ENCODE measurements at places on chromosomes 1 and 21.

GRCh38 chr21:38487901-38488639 lies 10.2 kb downstream of the ERG start:
- no peak for DNase-seq

DNA sequence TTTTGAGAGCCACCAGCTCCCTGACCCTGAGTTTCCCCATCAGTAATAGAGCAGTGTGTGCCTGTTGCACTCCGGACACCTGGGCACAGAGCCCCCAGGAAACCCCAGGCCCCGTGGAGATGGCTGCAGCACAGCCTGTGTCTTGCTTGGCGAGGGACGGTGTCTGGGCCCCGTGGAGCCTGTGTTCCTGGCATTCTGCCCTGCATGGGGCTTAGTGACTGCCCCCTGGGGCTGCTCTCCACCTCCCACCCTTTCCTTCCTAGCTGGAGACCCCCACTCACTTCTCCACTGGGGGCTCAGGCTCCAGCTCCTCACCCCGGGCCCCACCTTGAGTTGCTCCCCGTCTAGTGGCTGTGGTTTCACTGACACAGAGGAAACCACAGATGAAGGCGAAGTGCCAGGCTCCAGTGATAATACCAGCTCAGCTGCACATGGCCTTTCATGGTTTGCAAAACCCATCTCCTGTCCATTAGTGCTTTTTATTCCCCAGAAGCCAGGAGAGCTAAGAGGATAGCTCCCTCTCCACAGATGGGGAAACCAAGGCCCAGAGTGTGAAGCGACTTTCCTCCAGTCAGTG lies 39.4 kb downstream of the DMRTB1 start:
- no peak for DNase-seq

DNA sequence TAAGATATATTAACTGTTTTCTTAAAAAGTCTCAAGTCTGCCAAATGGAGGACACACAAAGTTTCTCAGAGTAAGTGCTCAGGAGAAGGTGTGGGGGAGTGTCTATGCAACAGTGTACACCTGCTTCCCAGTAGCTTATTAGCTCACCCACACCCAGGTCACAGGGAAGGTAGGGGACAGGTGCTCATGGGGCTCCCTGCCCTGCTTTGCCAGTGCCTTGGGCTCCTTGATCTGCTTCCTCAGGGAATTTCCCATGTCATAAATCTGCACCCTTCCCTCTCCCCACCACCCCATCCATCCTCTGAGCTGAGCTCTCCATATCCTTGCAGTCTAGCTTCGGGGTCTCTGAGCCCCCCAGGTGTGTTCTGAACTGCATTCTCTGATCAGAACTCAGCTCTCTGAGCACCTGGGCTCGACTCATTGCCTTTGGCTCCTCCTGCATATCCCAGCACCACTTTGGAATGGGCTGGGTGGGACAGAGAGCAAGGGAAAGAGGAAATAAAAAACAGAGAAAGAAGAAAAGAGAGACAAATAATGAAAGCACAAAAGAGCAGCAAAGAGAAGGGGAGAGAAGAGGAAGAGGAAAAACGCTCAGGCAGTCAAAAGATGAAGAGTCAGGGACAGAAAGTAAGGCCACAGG lies 87.0 kb upstream of the ATP1B1 start:
- DNase-seq: no peak

DNA sequence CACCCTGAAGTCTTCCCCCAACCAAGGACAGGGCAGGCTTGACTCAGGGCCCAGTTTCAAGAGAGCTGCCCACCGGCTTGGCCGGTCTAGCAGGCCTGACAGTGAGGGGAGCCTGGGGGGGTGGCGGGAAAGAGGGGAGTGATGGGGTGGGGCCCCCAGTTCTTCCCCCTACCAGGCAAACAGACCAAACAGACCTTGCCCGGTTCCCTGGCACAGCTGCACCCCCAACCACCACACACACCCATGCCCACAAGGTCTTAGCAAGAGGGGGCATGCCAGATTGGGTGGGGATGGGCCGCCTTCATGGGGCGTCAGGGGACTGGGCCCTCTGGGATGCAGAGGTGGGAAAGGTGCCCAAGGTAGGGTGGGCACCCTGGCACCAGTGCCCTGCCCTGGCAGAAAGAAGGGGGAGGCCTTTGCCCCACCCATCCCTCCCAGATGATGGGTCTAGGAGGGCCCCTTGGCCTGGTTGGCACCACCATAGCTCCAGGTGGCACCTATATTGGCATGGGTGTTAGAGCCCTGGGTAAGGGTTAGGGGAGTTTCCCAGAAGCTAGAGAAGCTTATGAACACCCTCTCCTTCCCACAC lies 8.9 kb downstream of the ZBTB7B start:
- no peak for DNase-seq

DNA sequence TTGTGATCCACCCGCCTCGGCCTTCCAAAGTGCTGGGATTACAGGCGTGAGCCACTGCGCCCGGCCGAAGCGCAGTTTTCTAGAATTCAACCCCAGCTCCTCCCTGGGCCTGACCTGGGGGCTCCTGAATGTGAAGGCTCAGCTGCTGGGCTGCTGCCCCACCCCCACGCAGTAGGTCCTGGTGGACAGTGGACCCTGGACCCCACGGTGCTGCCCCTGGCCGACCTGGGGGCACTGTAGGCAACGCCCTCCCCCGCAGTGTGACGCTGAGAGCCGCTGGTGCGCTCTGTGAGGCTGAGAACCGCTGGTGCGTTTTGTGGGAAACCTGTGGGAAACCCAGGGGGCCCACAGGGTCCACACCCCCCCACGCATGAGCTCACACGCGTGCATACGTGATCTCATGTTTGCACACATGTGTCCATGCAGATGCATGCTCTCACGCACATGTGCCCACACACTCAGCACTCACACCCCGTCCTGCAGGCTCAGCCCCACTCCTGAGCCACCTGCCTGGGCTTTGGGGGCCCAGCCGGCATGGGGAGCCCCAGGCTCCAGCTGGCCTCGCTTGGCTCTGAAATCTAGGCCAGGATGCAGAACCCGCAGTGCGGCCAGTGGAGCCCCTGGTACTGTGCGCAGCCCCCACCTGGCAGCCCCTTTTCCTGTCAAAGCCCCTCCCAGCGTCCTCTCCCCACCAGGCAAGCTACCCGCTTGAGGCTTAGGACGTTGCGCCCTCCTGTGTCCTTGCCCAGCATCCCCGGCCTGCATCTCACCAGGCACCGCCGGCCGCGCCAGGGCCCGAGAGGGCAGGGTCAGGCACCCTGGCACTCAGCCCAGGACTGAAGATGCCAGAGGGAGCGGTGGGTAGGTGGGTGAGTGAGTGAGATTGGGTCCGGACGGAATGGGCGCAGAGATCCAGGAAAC lies 67.7 kb downstream of the COL18A1 start:
- no peak for DNase-seq

DNA sequence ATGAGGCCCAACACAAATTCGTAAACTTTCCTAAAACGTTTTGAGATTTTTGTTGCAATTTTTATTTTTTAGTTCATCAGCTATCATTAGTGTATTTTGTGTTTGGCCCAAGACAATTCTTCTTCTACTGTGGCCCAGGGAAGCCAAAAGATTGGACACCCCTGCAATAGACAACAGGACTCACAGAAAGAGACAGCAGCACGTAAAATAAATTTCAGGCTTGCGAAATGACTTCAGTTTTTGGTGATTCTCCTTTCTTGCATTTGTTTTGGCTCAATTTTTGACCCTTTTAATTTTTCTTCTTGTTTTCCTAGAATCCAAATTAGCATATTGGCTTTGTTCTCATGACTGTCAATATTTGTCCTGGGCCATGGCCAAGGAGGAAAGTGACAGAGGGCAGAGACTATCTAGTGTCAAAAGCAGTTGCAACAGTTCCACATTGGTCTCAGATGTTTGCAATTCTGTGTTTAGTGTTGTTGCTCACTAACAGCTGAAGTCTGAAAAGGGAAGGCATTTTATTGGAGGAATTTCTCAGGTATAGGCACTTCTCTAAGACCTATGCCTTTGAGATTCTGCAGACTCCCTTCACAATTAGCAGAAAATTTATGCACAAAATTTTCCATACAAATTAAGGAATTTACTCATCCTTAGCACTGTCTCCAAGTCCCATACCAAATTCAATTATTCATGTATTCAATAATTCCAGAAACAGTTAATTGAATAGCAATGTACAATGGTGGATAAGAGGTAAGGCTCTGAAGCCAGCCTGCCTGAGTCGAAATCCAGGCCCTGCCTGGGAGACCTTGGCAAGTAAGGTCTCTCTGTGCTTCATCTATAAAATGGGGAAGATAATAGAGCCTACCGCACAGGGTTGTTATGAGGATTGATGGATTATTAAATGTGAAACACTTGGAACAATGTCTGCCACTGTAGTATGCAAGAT lies 160.9 kb upstream of the IVNS1ABP start:
- no peak for DNase-seq

GRCh38 chr1:216905137-216905536 lies 181.9 kb upstream of the ESRRG start:
- no peak for DNase-seq

DNA sequence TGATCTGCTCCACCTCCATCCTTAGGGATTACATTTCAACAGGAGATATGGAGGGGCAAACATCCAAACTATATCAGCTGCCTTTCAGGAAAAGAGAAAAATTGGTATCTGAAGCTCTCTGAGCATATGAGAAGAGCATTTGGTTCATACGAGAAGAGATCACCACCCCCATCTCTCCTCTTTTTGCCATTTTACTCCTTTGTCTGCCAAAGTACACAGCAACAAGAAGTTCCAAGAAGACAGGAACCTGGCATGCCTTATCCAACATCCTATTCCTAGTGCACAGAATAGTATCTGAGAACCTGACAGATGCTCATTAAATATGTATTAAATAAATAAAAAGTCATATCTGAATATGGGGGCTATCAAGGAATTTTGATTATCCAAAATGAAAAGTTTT lies 142.5 kb upstream of the PKN2 start:
- no peak for DNase-seq

DNA sequence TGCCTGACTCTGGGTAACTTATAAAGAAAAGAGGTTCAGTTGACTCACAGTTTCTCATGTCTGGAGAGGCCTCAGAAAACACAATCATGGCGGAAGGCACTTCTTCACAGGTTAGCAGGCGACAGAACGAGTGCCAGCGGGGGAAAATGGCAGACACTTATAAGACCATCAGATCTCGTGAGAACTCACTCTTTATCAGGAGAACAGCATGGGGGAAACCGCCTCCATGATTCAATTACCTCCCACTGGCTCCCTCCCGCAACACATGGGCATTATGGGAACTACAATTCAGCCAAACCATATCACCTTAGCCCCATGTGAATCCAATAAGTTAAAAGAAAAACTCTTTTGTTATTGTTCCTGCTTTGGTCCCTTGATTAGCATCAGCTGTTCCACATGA lies 725.2 kb downstream of the LRRIQ3 start:
- no peak for DNase-seq

DNA sequence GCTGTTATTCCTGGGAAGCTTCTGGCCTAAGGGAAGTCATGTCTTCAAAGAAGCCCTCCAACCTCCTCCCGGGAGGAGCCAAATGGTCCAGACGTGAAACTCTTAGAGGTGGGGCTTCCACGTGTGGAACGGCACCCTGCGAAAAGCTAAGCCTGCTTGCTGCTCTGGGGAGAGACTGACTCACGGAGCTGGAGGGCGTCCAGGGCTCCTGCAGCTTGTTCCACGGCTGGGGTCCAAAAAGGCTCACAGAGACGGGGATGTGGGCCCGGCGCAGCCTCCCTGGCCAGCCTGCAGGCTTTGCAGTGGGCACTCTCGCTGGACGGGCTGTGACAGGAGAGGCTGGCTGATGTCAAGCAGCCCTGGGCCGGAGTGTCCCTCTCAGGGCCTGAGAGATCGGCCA lies 105.1 kb downstream of the COLGALT2 start:
- DNase-seq: no peak

DNA sequence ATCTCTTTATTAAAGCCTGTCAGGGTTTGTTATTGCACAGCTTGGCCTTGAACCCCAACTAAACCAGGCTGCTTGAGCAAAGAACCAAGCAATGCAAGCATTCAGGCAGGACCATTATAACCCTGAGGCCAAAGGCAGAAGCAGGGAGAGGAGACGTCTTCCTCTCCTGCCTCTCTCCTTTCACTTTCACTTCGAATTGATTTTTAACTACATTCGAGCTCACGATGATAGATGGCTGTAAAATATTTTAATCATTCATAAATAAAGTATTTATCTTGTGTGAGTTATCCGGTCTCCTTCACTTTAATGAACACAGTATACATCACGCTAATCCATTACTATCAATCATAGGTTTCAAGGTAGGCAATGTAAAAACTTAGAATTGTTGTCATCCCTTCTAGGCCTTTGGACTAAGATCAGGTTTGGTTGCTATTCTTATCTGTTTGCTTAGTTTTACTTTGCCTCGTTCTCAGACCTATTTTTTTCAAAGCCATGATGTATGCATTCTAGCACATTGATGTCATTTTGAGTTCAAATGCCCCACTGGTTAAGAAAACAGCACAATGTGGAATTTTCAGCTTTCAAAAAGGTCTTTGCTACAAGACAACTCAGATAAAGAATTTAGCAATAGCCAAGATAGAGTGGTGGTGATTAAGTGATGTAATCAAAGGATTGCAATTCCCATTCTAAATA lies 480.2 kb upstream of the RUNX1 start:
- no peak for DNase-seq

- DNase-seq: no peak
These were observed 104.3 kb downstream of the PAPPA2 start for GRCh38 chr1:176567190-176567794.

GRCh38 chr1:222928212-222928611 lies 113.4 kb downstream of the DISP1 start:
- DNase-seq: peak; percentile 20

DNA sequence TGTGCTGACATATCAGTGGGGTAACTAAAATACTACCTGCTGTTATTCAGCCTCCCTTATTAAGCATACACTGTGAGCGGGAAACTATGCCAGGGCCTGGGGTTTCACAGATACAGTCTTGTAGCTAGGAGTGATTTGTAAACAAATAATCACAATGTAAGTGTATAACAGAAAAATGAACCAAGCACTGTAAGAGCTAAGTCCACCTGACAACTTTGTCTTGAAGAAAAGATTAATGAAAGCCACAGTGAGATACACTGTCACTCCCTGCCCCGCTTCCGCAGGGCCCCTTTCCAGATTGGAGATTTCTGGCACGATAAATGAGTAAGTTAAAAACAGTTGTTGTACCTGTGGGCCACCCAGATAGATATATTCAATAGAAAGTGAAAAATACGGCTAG lies 4.8 kb downstream of the RCAN3 start:
- no peak for DNase-seq

GRCh38 chr1:22216210-22216883 lies 73.5 kb upstream of the WNT4 start:
- no peak for DNase-seq

GRCh38 chr1:71307451-71307850 lies 226.6 kb upstream of the ZRANB2 start:
- DNase-seq: no peak

Data from NCI-H2227 treated with DMSO at 0.1 percent for 48 hours (cell line).